Skeletal muscle cell (primary cell): ENCODE measurements at places on chromosomes 1 and 21.

DNA sequence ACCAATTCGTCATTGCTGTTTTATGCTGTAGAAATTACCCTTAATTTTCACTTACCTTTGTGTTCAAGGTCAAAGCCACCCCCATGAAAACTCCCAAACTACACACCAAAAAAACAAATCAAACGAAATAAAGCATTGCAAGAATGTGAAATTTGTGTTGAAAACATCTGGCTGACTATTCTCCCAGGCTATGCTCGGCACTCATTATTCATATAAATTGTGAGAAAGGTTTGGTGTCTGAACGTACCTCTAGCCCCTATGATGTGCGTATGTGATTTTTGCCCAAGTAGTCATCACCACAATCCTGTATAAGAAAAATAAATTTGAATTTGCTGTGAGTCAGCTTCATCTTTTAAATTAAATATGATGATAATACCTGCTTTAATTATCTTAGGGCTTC lies 34.9 kb downstream of the ADAMTS1 start:
- DNase-seq: no peak

GRCh38 chr1:199073166-199073565 lies 434.3 kb downstream of the PTPRC start:
- DNase-seq: no peak

- DNase-seq: no peak
These were observed 917 bp downstream of the STX12 start for GRCh38 chr1:27773826-27774445.

- DNase-seq: no peak
These were observed 1.6 kb upstream of the RAB7B start for GRCh38 chr1:206004826-206005225.

- no peak for DNase-seq
These were observed 7.4 kb downstream of the HYI start for GRCh38 chr1:43446388-43446740.

GRCh38 chr1:109906160-109906838 lies 4.3 kb upstream of the CSF1 start:
- no peak for DNase-seq

- peak; percentile 8 for DNase-seq
These were observed 50.2 kb upstream of the TSHB start for GRCh38 chr1:114979278-114979891.

DNA sequence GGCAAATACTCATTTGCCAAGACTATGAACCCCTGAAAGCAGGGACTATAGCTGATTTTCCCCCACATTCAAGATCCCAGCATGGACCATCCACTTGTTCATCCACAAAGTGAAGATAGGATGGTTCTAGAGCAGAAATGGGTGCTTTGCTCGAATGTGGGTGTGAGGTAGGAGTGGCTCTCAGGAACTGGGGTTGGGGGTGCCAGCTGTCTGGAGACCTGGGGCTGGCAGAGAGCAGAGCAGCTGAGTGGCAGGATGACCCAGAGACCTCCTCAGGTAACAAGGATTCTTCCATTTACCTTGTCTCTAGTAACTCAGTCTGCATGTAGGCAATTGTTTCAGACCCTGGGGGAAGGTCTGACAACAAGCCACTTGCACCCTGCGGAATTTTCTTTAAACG lies 6.0 kb downstream of the S100A9 start:
- DNase-seq: no peak

- DNase-seq: no peak
These were observed 254.7 kb downstream of the LRRIQ3 start for GRCh38 chr1:73943270-73943669.

- DNase-seq: no peak
These were observed 94.3 kb upstream of the GALNT2 start for GRCh38 chr1:229972600-229973296.

- DNase-seq: no peak
These were observed 17.0 kb downstream of the MKNK1 start for GRCh38 chr1:46587069-46587468.

DNA sequence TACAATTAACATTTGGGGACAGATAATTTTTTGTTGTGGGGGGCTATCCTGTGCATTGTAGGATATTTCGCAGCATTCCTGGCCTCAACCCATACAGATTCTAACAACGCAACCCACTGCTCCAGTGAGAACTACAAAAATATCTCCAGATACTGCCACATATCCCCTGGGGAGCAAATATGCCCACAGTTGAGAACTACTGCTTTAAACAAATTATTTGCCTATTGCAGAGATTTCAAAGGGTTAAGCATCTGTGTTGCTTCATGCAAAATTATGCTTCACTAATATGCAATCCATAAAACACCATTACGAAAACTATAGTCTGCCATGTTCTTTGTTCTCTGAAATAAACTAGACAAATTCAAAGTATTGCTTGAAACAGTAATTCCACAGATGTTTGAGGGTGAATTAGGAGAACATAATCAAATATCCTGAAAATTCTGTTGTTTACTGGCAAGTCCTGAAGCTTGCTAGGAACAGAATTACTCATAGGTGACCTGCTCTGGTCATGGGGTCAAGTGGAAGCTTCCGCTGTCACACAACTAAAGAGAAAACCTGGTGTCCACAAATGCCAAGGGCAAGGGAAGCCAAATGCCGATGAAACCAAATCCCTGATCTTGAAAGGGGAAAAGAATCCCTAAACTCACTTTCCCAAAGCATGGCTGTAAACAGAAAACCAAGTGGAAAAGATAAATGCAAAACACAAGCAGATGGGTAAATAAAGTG lies 149.4 kb downstream of the RERE start:
- DNase-seq: no peak

GRCh38 chr1:48033495-48034045 lies 36.4 kb upstream of the TRABD2B start:
- no peak for DNase-seq

- DNase-seq: no peak
These were observed 413 bp downstream of the EFCAB7 start for GRCh38 chr1:63523738-63524137.

DNA sequence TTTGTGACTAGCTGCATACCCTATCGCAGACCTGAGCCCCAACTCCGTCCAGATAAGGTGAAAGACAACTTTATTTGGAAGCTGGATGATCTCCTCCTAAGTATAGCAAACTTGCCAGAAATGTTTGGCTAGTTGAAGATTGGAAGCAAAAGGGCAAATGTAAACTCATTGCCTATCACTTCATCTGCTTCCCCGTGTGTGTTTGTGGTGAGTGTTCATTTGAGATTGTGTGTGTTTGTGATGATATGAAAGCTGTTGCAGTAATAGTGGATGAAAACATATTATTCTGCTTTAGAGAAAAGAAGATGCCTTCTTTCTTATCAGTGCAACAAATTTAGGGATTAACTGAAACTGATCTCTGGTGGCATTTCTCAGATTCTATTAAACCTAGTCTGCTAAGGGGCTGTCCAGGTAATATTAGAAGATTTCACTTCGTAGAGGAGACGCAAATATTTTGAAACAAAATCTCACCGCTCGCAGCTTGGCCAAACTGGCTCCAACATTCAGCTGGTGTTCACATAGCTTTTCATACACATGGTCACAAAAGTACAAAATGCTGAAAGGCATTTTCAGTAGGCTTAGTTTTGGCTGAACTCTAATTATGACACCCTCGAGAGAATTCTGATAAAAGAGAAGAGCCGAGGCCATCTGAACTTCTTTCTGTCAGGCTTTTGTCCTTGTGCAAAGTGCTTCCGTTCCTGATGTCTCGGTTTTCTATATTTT lies 1.1 kb downstream of the TBX19 start:
- DNase-seq: no peak

GRCh38 chr1:44423591-44424537 lies 18.8 kb downstream of the RNF220 start:
- DNase-seq: no peak

DNA sequence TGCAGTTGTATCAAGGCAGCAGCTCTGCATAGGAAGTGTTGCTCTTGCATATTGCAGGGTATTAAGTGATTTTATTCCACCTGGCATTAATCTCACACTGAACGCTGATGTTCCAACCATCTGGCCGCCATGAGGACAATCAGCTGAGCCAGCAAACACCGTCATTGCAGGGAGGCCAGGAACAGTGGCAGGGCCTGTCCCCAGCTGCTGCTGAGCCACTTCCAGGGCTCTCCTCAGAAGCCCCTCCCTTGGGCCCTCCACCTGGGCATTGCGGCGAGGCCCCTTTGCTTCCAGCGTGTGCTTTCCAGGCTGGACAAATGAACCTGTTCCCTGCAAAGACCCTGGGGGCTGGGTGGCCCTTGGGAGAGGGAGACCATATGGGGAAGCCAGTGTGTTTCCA lies 171.6 kb upstream of the C1orf174 start:
- no peak for DNase-seq

DNA sequence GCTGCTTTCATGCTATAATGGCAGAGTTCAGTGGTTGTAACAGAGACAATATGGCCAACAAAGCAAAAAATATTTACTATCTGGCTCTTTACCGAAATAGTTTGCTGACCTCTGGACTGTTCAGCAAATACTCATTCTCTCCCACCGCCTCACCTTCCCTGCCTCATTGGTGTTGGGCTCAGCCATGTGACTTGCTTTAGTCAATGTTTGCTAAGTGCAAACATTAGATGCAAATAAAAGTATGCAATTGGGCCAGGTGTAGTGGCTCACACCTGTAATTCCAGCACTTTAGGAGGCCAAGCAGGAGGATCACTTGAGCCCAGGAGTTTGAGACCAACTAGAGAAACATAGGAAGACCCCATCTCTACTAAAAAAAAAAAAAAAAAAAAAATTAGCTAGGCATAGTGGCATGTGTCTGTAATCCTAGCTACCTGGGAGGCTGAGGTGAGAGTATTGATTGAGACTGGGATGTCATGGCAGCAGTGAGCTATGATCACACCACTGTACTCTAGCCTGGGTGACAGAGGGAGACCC lies 55.1 kb downstream of the RPL5 start:
- no peak for DNase-seq

- DNase-seq: no peak
These were observed 79.7 kb upstream of the ARHGAP29 start for GRCh38 chr1:94316836-94317789.

- no peak for DNase-seq
These were observed 77.3 kb upstream of the KCNJ15 start for GRCh38 chr21:38179511-38179910.

GRCh38 chr1:76928522-76928921 lies 61.2 kb downstream of the ST6GALNAC5 start:
- DNase-seq: no peak

GRCh38 chr1:179043266-179043665 lies 17.6 kb downstream of the FAM20B start:
- no peak for DNase-seq

DNA sequence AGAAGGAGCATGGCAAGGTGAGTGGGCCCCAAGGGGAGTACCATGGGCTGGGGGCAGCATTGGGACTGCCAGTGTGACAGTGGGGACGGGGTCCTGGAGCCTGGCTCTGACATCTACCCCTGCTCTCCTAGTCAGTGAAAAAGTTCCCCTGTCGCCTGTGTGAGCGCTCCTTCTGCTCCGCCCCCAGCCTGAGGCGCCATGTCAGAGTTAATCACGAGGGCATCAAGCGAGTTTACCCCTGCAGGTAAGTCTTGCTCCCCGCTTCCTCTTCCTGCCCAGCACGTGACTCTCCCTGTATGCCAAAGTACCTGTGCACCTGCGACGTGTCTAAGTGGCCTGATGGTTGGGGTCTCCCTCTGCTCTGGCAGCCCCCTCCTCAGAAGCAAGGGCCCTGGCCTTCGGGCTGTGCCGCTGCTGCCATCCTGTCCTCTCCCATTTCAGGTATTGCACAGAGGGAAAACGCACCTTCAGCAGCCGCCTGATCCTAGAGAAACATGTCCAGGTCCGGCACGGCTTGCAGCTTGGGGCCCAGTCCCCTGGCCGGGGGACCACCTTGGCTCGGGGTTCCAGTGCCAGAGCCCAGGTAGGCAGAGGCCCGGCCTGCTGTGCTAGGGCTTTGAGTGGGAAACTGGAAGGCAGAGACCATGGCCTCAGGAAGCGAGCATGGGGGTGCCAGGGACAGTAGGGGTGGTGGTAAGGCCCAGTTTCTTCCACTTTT lies 8.1 kb downstream of the ZNF687 start:
- DNase-seq: no peak

DNA sequence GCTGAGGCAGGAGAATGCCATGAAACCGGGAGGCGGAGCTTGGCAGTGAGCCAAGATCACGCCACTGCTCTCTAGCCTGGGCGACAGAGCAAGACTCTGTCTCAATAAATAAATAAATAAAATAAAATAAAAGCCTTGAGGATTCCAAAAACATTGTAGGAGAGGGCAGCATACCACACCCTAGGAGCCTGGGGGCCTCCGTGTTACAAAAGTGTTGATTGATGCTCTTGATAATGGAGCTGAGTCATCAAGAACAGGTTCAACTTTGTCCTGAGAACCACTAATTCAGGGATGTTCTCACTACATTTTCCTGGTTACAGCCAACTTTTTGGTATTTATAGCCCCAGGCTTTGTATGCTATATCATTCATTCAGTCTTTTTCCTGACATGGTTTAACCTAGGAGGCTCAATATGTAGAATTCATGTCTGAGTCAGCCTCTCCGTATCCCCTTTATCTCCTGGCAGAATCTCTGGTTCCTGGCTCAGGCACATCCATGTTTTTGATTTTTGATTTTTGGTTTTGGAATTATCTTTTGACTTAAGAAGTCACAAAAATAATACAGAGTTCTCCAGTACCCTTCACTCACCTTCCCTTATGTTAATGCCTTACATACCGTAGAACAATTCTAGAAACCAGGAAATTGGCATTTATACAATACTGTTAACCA lies 69.4 kb downstream of the LRRC8D start:
- DNase-seq: no peak

- no peak for DNase-seq
These were observed 443.2 kb upstream of the VAMP3 start for GRCh38 chr1:7327849-7328248.

- DNase-seq: no peak
These were observed 28.6 kb upstream of the TXLNA start for GRCh38 chr1:32150847-32151246.

GRCh38 chr21:41032541-41032940 lies 135.4 kb upstream of the BACE2 start:
- no peak for DNase-seq

DNA sequence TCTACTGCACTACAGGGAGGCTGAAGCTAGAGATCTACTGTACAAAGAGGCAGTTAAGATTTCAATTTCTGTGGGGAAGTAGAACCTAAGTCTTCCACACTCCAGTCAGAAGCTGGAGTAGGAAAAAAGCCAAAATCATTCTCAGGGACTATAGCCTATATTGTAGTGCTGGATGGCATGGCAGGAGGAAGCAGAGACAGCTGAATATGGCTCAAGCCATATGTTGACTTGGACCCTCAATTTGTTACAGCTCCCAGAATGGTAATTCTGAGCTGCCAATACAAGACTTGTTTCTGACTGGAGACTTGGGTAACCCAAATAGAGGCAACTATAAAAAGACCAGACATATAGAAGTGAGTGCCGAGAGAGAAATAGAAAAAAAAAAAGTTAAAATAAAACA lies 200.6 kb downstream of the PTBP2 start:
- DNase-seq: no peak

DNA sequence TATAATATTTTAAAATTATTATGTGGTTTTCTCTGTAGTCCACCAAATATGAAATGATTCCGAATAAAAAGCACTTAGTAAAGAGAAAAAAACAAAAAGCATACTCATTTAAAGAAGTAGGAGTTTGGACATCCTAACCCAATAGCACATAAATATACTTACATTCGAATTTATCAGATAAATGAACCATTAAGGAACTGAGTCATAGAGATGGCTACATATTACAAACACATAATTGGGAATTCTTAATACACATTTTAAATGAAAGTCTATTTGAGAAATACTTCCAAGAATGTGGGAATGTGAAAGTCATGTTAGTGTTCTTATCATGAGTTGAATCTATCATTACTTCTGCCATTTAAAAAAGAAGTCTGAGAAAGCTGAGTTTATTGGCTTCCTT lies 75.0 kb downstream of the USP24 start:
- DNase-seq: no peak

- no peak for DNase-seq
These were observed 24.7 kb upstream of the MYCL start for GRCh38 chr1:39926343-39926793.
